Hippocampal formation (tissue), 2 donors: ENCODE measurements at places on chromosomes 6 and 20.

- DNase-seq: no peak
These were observed 68.3 kb upstream of the EXOC2 start for GRCh38 chr6:760982-761955.

DNA sequence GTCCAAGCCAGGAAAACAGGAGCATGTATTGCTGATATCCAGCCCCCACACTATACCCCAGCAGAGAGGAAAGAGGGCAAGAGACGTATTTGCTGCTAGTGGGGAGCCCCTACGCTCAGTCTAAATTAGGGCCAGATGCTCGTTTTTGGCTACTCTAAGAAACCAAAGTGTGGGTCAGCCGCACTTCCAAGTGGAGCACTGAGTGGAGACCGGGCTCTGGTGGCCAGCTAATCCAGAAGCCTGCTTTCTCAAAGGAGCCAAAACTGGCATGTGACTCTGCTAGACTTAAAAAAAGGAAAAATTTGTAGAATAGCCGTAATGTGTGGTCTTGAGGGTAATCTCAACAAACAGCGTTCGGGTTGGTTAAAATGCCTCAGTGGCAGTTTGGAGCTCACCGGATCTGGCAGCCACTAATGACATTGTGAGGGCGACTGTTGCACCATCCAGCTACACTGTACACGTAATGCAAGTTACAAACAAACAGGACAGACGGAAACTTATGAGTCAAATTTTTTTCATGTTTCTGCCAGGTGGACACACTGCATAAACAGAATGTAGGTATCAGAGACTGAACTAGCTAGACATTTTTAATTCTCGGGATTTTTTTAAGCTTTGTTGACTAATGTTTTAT lies 230.9 kb downstream of the FOXC1 start:
- no peak for DNase-seq

GRCh38 chr20:61806995-61807394 lies 258.7 kb downstream of the TAF4 start:
- no peak for DNase-seq

DNA sequence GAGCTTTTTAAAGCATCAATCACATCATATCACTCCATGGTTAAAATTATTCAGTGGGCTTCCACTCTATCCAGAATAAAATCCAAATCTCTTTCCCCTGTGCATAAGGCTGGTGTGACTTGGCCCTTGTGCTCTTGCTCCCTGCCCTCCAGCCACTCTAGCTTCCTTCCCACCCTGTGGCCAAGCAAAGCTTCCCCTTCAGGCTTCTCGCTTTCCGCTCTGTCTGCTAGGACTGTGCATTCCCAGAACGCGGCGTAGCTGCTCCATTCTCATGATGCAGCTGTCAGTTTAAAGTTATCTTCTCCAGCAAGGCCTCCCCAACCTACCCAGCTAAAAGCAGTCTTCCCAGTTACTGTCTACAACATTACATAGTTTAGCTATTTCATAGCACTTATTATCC lies 19.4 kb upstream of the KCNK16 start:
- DNase-seq: no peak

DNA sequence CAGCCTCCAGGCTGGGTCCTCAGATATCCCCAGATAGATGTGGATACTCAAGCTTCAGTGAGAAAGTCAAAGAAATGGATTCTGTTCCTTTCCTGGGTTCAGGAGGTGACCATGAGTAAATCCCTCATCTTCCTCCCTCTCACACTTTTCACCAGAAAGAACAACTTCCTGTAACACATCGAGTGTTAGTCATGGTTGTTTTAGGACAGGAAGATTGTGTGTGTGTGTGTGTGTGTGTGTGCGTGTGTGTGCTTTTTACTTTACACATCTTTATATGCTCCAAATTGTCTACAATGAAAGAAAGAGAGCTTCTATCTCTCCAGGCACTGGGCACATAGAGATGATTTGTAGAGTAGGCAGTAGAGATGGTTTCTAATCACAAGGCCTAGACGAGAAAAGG lies 139.9 kb downstream of the TBXT start:
- DNase-seq: no peak

- DNase-seq: no peak
These were observed 69.9 kb upstream of the MYLIP start for GRCh38 chr6:16058929-16059345.

DNA sequence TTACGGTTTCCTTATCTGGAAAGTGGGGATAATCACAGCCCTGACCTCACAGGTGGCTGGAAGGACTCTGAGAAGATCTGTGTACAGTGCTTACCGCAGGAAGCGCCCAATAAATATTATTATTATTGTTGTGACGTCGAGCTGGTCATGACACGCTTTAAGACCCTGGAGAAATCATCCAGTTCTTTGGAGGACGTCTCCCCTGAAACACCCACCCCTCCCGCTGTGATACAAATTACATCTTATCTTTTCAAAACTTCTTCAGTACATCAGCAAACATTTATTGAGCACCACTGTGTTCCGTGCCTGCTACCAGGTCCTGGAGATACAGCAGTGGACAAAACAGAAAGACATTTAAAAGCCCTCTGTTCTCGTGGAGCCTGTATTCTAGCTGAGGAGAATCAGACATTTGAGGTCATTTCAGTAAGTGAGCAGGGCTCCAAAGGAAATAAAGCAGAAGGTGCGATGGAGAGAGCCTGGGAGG lies 118.7 kb downstream of the CEBPB start:
- no peak for DNase-seq

DNA sequence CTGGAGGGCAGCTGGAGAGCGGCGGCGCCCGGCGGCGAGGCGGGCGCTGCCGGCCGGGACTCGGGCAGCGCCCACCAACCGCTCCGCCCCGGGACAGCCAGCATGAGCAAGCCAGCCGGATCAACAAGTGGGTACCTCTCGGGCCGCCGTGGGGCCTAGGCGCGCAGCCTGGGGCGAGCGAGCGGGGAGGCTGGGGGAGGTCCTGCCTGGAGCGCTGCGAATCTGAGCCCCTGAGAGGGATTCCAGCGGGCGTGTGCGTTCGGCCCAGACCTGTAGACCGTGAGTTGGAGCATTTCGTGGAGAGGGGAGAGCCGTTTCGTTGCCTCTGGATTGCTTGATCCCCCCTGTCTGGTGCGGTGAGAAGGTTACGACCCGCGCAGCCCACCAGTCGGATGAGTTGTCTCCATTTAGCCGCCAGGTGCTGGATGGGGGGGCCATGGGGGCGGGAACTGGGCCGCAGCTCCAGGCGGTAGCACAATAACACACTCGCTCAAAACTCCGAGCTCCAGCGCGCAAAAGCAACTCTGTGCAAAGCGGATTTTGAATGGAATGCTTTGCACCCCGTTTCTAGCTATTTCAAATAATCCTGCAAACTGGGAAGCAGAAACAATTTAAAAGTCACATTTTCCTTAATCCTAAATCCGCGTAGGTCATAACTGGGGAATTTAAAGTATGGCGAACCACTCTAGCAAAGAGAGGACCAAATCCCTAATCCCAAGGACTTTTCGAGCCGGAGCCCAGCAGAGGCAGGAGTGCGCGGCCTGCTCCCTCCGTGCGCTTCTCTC lies 1.0 kb downstream of the NR2E1 start:
- DNase-seq: no peak
